CD14-positive monocyte (primary cell): ENCODE measurements at places on chromosomes 12 and 14. TPM values are rescaled to one million over a fixed set of nuclear protein-coding genes. Genes with fewer than 3 reads are reported as not detected.

DNA sequence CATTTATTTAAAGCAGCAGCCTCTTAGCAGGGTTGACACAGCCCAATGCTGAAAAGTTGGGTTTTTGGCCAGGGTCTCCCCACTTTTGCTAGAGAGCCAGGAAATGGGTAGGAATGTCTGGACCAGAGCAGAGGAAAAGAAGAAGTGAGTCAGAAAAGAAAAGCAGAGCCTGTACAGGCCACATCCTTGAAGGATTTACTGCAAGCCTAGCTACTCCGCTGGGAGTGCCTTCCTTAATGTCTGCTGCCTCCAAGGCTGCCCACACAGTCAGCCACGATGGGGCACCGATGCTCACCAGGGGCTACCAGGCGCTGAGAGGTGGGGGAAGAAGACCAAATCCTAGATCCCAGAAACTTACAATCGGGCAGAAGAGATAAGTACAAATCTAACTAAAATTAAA lies 139.2 kb downstream of the C12orf75 start:
- DNase-seq: no peak

Gene MMP17
- polyA plus RNA-seq: 3.0 TPM

Gene RIMBP2
- not detected in 2 replicates for polyA plus RNA-seq

DNA sequence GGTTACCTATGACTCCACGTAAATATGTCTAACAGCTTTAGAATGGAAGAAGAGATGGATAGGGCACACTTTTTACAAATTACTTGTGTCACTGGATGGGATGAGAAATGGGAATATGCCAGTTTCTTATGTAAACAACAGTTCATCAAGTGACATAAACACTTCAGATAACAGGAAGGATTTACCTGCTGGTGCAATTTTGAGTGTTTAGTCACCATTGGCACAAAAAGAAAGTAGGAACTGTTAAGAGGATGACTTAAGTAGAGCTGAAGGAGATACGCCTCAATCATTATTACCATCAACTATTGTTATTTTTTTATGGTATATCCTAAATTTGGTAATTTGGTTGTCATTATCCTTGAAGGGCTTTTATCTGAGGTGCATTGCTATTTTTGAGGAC lies 83.2 kb downstream of the RMST start:
- DNase-seq: no peak

DNA sequence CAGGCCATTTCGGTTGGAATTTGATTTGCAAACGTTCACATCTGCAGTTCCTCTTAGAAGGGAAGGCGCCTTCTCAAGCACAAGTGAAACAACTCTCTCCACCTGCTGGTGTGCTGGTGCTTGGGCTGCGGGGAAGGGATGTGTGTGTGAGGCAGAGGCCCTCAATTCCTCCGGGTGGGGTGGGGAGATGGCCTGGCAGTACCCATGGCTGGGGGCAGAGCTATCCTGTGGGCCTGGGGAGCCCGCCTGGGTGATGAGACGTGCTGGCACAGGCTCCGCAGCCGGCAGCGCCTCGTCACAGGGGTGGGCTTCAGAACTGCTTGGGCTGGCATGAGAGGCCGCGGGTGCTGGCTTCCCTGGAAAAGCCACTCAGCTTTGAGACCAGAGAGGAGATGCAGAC lies 28.9 kb upstream of the TDRD9 start:
- DNase-seq: no peak

Gene SPATA7
- 0.99 and 2.2 TPM in 2 replicates for polyA plus RNA-seq

- no peak for DNase-seq
These were observed 23.5 kb downstream of the FAM222A start for GRCh38 chr12:109737126-109737525.

GRCh38 chr12:8681129-8681884 lies 16.5 kb upstream of the RIMKLB start:
- DNase-seq: no peak

Gene DAO
- not detected for polyA plus RNA-seq
